ENCODE measurements at places on chromosomes 6 and 20. TPM values are rescaled to one million over a fixed set of nuclear protein-coding genes. Genes with fewer than 3 reads are reported as not detected.

Gene SLC2A10
- total RNA-seq: 0.58 TPM

Gene PNISR
- total RNA-seq: 105 TPM

Gene CLPSL1
- total RNA-seq: not detected

Gene HEY2
- total RNA-seq: not detected

Gene DNMT3B
- 74.8 TPM for total RNA-seq

Gene MPIG6B
- total RNA-seq: 0.47 TPM

Gene LPA
- total RNA-seq: 0.18 TPM

GRCh38 chr20:37490663-37491350 is 30.2 kb upstream of the NNAT start:
- H3K4me1 ChIP-seq: no peaks in the 10 kb centered on the region
- no peak overlapping the region for H3K4me3 ChIP-seq
- H3K36me3 ChIP-seq: no peaks in the 10 kb centered on the region
- no peak for DNase-seq
- no peak overlapping the region for H3K27ac ChIP-seq

- no peaks in the 10 kb centered on the region for H3K4me1 ChIP-seq
- no peak for DNase-seq
- H3K36me3 ChIP-seq: no peaks in the 10 kb centered on the region
- H3K27me3 ChIP-seq: no peaks in the 10 kb centered on the region
- H3K27ac ChIP-seq: no peak overlapping the region
Measured at GRCh38 chr20:5871459-5872410, 78.6 kb downstream of the TRMT6 start.

- no peak overlapping the region for H3K4me3 ChIP-seq
- no peaks in the 10 kb centered on the region for H3K36me3 ChIP-seq
- no peak overlapping the region for H3K27ac ChIP-seq
- no peaks in the 10 kb centered on the region for H3K4me1 ChIP-seq
- H3K27me3 ChIP-seq: no peaks in the 10 kb centered on the region
- DNase-seq: no peak
Measured at GRCh38 chr20:54337144-54337543, 129.3 kb downstream of the PFDN4 start.

DNA sequence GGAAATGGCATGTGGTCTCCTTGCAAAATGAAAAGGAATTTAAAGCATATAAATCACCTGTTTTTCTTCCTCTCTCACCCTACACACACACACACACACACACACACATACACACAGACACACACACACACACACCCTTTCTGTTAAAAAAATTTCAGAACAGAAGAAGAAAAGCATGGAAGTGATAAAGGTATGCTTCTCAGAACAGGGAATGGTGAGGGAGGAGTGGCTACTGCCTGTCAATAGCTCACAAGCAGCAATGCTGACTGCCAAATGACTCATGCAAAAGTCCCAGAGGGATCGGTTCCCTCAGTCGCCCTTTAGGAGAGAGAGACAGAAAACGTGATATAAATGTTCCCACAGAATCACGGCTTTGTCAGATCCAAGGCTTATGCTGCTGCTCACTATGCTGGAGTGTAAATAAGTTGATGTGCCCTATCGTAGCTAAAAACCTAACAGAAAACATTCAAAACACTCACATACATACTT is 102.6 kb downstream of the IBTK start:
- no peak overlapping the region for H3K27ac ChIP-seq
- no peaks in the 10 kb centered on the region for H3K27me3 ChIP-seq
- no peaks in the 10 kb centered on the region for H3K36me3 ChIP-seq

DNA sequence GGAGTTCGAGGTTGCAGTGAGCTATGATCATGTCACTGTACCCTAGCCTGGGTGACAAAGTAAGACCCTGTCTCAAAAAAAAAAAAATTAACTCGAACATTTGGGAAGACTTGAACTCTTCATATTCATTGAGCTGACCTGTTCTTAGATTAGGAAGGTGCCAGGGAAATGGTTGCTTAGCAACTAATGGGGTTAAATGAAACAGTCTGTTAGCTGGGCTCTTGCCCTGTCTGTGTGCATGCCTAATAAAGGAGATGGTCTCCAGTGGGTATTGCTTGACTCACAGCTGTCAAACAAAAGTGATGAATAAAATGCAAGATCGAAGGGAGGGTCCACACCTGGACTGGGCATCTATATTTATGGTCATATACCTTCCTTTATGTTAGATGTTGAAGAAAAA is 101.8 kb downstream of the KLHL32 start:
- no peak for DNase-seq
- H3K27me3 ChIP-seq: no peaks in the 10 kb centered on the region
- H3K36me3 ChIP-seq: no peaks in the 10 kb centered on the region
- no peak overlapping the region for H3K4me3 ChIP-seq
- no peak overlapping the region for H3K27ac ChIP-seq

- no peak overlapping the region for H3K4me3 ChIP-seq
- no peaks in the 10 kb centered on the region for H3K36me3 ChIP-seq
- no peak for DNase-seq
- no peak overlapping the region for H3K27ac ChIP-seq
- H3K4me1 ChIP-seq: no peaks in the 10 kb centered on the region
Measured at GRCh38 chr6:2655844-2656433, 94.8 kb downstream of the MYLK4 start.

DNA sequence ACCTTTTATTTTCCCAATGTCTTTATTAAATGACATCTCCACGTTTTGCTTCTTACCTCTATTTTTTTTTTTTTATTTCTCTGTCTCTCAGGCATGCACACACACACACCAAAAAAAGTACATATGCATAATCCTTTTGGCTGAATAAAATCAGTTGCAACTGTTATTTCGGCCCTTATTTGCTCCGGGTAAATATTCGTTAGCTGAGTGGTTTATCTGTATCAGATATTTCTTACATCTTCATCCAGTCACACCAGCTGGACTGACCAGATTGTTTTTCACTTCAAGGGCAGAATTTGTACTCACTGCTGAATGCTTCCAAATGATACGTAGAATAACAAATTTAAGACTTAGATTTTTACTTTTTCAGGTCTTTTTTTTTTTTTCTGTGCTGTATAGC is 45.5 kb downstream of the PTPN1 start:
- no peak for DNase-seq
- H3K4me3 ChIP-seq: no peak overlapping the region
- H3K27me3 ChIP-seq: no peaks in the 10 kb centered on the region
- peaks cover 38% of the 10 kb centered on the region for H3K36me3 ChIP-seq

DNA sequence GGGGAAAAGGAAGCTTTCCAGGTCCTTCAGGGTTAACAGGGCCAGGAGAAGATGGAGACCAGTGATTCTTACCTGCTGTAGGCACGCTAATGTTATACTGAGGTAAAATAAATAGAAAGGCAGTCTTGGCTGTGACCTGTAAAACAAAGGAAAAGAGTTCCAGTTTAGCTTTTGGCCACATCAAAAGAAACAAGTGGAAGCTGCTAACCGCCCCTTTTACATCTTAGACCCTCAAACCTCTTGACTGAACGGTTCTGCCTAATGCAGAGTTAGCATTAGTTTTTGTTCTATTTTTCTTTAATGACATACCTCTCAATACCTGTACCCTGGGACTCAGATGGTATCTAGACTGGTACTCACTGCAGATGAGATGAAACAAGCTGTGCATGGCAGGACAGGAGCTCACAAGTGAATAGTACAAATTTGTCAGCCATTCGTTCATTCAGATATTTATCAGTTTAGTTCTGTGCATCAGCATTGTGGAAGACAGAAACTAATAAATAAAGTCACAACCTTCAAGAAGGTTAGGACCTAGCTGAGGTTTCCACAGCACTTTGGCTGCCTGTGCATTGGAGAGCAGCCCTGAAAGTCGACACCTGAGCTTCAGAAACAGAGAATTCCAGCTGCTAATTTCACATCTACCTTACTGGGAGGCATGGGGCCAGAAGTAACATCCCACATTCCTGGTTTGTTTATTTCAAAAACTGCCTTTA is 41.0 kb downstream of the TRAM2 start:
- H3K27me3 ChIP-seq: no peaks in the 10 kb centered on the region
- H3K27ac ChIP-seq: no peak overlapping the region
- no peak for DNase-seq
- H3K4me3 ChIP-seq: no peak overlapping the region
- peaks cover 25% of the 10 kb centered on the region for H3K4me1 ChIP-seq

DNA sequence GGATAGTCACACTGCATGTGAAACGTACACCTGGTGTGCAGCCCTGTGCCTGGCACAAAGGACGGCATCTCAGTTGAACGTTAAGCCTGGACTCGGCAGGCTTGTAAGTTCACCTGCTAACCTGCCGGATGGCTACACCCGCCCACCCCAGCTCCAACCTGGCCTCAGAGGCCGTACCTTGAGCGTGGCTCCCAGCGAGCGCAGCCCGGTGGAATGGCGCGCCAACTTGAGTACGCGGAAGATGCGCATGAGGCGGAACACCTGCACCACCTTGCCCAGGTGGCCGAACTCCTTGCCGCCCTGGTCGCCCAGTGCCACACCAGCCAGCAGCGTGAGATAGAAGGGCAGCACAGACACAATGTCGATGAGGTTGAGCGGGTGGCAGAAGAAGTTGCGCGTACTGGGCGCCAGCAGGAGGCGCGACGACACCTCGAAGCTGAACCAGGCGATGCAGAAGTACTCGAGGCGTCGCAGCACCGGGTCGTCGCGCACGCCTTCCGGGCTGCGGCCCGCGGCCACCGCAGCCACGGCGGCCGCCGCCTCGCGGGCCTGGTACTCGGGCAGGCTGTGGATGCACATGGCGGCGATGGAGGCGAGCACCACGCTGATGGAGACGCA is 3.3 kb downstream of the KCNS1 start:
- peaks cover 16% of the 10 kb centered on the region for H3K4me1 ChIP-seq
- no peak overlapping the region for H3K4me3 ChIP-seq
- peaks cover 29% of the 10 kb centered on the region for H3K27me3 ChIP-seq
- DNase-seq: no peak
- no peak overlapping the region for H3K27ac ChIP-seq

GRCh38 chr6:14915888-14916832 is 329.7 kb upstream of the JARID2 start:
- H3K4me3 ChIP-seq: no peak overlapping the region
- no peaks in the 10 kb centered on the region for H3K27me3 ChIP-seq

- no peaks in the 10 kb centered on the region for H3K27me3 ChIP-seq
- H3K4me3 ChIP-seq: no peak overlapping the region
- H3K27ac ChIP-seq: no peak overlapping the region
- no peaks in the 10 kb centered on the region for H3K36me3 ChIP-seq
Measured at GRCh38 chr6:139970591-139970991, 596.1 kb upstream of the CITED2 start.

DNA sequence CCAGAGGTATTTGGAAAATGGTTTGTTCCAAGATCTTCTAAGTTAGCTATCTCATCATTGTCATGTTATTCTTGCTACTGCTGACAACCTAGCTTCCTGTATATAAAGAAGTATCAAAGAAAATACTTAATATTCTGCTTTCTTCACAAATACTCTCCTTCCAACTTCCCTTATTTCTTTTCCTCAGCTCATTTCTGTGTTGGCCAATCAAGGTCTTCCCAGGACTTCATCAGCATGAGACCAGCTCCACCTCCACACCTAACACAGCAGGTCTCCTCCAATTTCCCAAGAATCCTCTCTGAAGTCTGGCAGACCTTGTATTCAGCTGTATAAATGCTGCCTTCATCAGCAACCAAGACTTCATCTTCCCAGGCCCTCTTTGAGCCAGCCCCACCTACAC is 538.6 kb upstream of the JARID2 start:
- DNase-seq: no peak
- no peaks in the 10 kb centered on the region for H3K36me3 ChIP-seq
- H3K4me1 ChIP-seq: peaks cover 76% of the 10 kb centered on the region
- H3K27me3 ChIP-seq: no peaks in the 10 kb centered on the region

DNA sequence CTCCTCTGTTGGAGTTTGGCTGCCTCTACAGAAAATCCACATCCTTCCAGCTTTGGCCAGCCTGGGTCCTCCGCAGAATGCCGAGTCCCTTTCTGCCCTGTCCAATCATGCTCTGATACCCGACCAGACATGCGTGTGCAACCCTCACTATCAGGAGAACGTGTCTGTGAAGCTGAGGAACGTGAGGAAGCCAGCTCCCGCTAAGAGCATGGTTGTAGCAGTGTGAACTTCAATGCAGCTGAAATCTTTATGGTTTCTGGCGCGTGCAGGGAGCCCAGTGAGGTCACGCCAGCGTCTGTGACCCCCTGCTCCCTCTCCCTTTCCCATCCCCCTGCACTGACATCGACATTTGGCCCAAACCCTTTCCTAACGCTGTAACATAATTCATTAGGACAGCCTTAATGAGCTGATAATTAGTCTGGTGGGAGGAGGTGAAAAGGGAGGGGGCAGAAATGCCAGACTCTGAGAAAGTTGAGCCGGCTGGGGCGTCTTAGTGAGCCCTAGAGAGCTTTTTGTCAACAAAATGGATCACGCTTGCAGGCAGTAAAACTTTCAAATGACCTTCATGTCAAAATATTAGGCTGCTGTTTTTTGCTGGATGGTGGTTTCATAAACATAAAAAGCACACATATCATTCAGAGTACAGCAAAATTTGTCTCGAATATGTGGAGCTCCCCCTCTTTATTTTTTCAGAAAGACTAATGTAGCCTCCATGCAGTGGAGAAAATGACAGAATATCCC is 423.3 kb downstream of the QKI start:
- H3K27me3 ChIP-seq: peaks cover 32% of the 10 kb centered on the region
- no peak overlapping the region for H3K4me3 ChIP-seq
- DNase-seq: peak; percentile 14
- peaks cover 4% of the 10 kb centered on the region for H3K4me1 ChIP-seq
- H3K36me3 ChIP-seq: no peaks in the 10 kb centered on the region

- no peak overlapping the region for H3K4me3 ChIP-seq
- H3K36me3 ChIP-seq: no peaks in the 10 kb centered on the region
- H3K27me3 ChIP-seq: peaks cover 8% of the 10 kb centered on the region
- DNase-seq: no peak
Measured at GRCh38 chr6:4336084-4336483, 200.7 kb upstream of the ECI2 start.

Measured in K562 (cell line).